ENCODE measurements at places on chromosomes 7 and 10. TPM values are rescaled to one million over a fixed set of nuclear protein-coding genes. Genes with fewer than 3 reads are reported as not detected.

CALCR gene
- 0.15 TPM for total RNA-seq

MMP21 gene
- total RNA-seq, result not detected

ABCA13 gene
- total RNA-seq, result 0.29 TPM

SUGCT gene
- 4.5 TPM for total RNA-seq

ICA1 gene
- 22.1 TPM for total RNA-seq

ATXN7L1 gene
- total RNA-seq, result 10.7 TPM

PNLIPRP3 gene
- total RNA-seq, result 2.4 TPM

MNX1 gene
- total RNA-seq, result not detected

STAMBPL1 gene
- total RNA-seq, result 17.1 TPM

MYO1G gene
- 2.9 TPM for total RNA-seq

ACTL6B gene
- total RNA-seq, result not detected

HKDC1 gene
- 2.0 TPM for total RNA-seq

FAM131B gene
- 2.3 TPM for total RNA-seq

DNA sequence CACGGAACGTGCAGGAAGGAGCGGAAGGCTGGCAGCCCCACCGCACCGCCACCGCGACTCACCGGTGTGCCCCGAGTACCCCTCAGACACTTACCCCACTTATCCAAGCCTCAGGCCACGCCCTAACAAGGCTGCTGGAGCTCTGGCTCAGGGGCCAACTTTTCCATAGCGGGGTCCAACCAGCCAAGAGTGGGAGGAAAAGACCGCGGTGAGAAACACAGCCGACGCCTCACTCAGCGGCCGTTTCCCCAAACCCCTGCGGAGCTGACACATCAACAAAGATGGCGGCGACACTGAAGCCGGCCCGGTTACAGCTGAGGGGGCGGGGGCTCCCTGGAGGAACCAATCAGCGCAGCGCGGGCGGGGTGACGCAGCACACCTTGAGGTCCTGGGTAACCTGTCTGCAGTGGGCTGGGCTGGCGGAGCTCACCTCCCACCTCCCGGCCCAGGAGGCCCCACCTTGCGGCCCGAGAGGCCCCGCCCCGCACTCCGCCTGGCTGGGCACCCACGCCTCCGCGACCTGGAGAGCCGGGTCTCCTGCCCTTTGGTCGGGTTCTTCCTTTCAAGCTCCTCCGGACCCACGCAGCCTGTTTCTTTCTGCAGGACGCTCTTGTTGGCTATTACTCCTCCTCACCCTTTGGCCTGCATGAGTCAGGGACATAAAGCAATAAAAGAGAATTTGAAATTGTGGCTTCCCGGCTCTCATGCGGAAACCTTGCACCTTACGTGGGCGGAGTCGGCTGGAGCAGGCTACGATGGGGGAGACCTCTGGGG, at the start of gene CCDC186:
TSS of gene CCDC186 (minus strand) at position 283 of the 774 bp plus-strand sequence. CDS start 10,935 bp downstream, outside the sequence.
- peak; percentile 98 for DNase-seq

DNA sequence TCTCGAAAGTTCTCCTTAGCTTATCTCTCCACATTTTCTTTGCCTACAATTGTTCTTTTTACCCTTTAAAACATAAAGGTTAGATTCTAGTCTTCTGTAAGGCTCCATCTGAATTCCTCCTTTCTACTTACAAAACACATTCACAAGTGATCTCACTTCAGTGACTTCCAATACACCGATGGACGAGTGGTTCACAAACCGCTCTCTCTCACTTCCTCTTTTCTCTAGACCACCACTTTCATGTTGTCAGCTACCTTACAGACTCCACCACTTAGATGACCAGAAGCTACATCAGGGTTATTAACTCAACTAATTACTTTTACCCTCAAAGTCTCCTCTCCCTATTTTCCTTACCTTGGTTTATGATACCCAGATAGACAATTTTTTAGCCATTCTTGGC, 11.8 kb downstream of the MET start:
- DNase-seq, result no peak

- no peak for DNase-seq
Measured at GRCh38 chr10:128070721-128071416, 55.4 kb downstream of the MKI67 start.

- no peak for DNase-seq
Measured at GRCh38 chr7:131540491-131541162, 15.8 kb downstream of the PODXL start.

GRCh38 chr10:47365431-47366180, 17.4 kb downstream of the RBP3 start:
- DNase-seq, result no peak

- no peak for DNase-seq
Measured at GRCh38 chr10:60629332-60629731, 148.9 kb upstream of the CDK1 start.

- DNase-seq, result no peak
Measured at GRCh38 chr7:148773334-148773733, 74.6 kb downstream of the CUL1 start.

- no peak for DNase-seq
Measured at GRCh38 chr10:15460661-15461060, 89.6 kb upstream of the FAM171A1 start.

DNA sequence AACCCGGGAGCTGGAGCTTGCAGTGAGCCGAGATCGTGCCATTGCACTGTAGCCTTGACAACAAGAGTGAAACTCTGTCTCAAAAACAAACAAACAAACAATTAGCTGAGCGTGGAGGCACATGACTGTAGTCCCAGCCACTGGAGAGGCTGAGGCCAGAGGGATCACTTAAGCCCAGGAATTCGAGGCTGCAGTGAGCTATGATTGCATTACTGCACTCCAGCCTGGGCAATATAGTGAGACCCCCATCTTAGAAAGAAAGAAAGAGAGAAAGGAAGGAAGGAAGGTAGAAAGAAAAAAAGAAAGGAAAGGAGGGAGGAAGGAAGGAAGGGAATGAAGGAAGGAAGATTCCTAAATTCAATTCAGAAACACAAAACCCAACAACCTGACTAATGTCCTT, 141.3 kb upstream of the TNRC18 start:
- no peak for DNase-seq

- no peak for DNase-seq
Measured at GRCh38 chr10:49488056-49488717, 50.7 kb downstream of the ERCC6 start.

GRCh38 chr7:14590206-14590605, 312.3 kb downstream of the DGKB start:
- DNase-seq, result no peak

DNA sequence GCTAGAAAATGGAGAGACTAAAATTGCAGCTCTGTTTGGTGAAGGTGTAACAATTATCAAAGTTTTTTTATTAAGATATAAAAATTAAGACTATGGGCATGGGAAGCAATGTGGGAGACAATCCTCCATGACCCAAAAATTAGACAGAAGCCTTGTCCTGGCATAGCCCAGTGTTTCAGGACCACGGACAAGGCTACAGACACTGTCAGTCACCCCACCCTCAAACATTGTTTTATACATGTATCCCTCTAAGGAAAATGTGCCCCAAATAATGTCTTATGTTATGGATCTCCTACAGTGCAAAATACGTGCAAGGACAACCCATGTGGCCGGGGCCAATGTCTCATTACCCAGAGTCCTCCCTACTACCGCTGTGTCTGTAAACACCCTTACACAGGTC, 24.0 kb downstream of the HABP2 start:
- no peak for DNase-seq

DNA sequence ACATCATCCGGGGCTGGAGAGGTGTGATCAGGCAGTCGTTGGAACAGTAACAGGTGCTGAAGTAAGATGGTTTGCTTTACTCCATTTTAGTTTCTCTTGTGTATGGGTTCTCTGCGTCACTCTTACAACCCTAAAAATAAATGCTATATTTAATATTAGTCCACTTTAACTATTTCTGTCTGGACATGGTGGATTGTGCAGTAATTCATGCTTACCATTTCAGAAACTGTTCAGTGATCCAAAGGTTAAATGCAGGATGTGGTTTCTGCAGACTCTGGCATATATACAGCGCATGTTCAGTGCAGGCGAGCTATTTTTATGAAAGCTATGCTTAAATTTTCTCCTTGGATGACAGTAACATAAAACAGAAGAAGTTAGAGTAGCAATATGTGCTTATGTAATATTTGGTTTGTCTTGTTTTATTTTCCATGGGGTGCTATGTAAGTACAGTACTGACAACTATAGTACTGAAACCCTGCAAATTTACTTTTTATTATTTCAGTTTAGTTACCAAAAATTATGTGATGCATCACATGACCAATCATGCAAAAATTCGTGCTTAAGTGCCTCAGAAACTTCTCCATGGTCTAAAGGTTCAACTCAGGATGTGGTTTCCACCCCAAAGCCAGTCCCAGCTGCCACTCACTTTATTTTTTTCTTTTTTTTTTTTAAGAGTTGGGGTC, 46.6 kb upstream of the GRID1 start:
- no peak for DNase-seq

- DNase-seq, result no peak
Measured at GRCh38 chr10:30980951-30981616, 50.6 kb downstream of the ZNF438 start.

DNA sequence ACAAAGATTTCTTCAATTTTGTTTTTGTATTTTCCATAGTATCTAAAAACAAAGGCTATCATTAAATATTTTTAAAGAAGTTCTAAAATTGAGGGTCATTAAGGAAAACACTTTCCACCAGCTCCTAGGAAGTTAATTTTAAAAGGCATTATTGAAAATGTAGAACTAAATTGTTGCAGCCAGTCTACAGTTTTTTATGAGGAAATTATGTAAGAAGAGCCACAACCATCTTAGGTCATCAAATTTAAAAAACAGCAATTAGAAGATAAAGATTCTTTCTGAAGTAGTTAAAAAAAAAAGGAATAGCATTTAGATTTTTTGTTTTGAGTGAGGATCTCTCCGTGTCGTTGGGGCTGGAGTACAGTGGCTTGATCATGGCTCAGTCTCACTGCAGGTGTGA, 161.7 kb downstream of the NRBF2 start:
- no peak for DNase-seq

GRCh38 chr7:127392566-127393367, at the start of gene ZNF800:
Gene ZNF800, minus strand, starts transcription at chr7:127392708. Its CDS starts 1,151 bp downstream, at chr7:127391557.
- DNase-seq, result peak; percentile 87

DNA sequence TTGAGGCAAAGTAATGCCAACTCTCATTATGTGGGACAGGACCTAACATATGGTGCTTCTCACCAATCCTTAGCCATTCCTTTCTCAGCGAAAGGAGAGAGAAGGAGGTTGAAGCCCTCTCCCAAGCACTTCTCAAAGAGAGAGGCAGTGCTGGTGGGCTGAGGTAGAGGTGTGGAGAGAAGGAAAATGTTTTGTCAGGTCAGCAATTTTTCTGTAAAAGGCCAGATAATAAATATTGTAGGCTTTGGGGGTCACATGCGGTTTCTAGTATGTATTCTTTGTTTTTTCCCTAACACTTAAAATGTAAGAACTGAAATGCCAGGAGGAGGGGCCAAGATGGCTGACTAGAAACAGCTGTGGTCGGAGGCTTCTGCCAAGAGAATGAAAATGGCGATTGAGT, 225.0 kb upstream of the NPY start:
- DNase-seq, result no peak

DNA sequence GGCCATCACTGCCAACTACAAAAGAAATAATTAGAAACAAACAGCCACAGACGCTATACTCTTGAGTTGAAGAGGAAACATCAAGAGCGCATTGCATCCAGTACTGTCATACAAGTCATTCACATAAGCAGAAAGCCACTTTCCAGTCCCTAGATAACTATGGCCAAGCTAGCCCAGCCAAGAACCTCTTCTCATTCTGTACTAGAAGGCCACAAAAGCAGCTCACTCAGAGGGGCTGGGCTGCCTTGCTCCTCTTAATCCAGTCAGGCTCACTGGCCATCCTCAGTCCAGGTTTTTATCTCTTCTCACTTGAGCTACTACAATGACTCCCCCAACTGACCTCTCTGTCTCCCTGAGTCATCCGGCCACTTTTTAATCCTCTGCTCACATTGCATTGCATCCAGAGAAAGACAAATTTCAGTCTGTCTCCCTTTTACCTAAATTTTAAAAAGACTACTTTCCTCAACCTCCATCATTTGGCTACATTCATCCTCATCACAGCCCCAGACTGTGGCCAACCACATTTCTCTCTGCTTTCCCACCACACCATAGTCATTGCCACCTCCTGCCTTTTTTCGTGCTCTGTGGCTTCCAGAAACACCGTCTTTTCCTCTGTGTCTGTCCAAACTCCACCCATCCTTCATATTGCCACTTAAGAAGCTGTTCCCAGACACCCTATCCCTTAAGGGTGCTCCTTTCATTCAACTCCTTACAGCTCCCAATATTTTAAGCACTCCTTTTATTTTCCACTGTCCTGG, 25.0 kb downstream of the PPP1R3C start:
- DNase-seq, result no peak

DNA sequence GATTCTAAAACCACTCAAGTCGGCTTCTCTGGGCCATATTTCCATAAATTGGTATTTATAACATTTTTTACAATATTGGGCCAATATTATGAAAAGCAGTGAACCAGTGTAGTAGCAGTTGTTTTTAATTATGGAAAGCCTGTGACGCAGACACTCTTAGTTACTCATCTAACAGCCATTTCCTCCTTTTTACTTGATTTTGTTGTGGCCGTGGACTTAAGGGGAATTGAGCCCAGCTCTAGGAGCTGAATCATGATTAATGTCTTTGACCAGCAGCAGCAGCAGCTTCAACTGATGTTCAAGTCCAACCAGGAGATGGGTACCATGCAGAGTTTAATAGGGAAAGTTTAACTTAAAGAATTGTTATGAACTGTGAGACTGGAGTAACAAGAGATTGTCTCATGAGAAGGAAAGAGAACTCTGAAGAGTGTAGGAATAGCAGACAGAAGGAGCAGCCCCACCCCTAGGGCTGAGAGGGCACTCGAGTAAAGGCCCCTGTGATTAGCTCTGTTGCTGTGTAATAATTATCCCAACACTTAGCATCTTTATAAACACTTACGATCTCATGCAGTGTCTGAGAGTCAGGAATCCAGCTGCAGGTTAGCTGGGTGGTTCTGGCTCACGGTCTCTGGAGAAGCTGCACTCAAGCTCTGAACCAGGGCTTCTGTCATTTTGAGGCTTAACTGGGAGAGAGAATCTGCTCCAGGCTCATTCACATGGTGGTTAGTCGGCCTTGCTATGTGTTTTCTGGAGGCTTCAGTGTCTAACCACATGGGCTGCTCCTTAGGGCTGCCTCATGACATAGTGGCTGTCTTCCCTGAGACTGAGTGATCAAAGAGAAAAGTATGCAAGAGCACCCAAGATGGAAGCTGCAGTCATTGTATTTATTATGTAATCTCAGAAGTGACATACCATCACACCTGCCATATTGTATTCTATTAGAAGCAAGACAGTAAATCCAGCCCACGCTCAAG, 4.6 kb downstream of the LANCL2 start:
- DNase-seq, result no peak

DNA sequence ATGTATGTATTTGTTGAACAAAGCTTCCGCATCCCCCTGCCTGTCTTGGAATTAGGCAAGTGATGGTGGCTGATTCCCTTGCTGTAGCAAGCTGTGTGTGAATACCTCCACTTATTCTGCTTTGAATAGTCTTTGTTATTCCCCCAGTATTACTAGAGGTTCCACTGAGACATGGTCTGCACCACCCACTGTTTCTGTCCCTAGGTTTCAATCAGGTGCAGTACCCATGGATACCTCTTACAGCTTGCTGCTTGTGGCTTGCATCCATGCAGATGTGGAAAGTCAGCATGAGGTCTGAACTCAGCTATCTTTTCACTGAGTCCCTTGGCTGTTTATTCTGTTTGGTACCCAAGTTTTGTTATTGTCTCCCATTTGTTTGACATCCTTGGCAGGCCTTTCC, 447.4 kb downstream of the GRM8 start:
- no peak for DNase-seq

GRCh38 chr10:31972519-31973041, 43.9 kb upstream of the ARHGAP12 start:
- DNase-seq, result no peak
